ENCODE measurements at places on chromosomes 2 and 18.

DNA sequence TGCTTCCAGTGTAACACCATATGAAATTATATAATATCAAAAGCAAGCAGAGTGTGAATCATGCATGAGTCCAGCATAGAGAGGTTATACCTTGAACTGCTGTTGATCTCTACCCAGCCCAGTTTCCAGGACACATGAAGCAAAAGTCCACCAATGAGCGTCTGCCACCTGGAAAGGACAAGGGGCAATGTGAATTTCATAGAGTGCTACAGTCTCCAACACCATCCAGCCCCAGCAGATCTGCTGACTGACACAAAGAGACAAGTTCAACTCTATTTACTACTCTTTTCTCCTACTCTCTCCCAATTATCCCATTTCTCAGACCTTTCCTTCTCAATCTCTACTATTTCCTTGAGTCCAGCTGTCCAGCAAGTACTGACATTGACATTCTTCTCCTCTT is 31.8 kb upstream of the RIOK3 start:
- no peak for DNase-seq

GRCh38 chr2:194610297-194610696 is 1046.7 kb upstream of the SLC39A10 start:
- no peak for DNase-seq

DNA sequence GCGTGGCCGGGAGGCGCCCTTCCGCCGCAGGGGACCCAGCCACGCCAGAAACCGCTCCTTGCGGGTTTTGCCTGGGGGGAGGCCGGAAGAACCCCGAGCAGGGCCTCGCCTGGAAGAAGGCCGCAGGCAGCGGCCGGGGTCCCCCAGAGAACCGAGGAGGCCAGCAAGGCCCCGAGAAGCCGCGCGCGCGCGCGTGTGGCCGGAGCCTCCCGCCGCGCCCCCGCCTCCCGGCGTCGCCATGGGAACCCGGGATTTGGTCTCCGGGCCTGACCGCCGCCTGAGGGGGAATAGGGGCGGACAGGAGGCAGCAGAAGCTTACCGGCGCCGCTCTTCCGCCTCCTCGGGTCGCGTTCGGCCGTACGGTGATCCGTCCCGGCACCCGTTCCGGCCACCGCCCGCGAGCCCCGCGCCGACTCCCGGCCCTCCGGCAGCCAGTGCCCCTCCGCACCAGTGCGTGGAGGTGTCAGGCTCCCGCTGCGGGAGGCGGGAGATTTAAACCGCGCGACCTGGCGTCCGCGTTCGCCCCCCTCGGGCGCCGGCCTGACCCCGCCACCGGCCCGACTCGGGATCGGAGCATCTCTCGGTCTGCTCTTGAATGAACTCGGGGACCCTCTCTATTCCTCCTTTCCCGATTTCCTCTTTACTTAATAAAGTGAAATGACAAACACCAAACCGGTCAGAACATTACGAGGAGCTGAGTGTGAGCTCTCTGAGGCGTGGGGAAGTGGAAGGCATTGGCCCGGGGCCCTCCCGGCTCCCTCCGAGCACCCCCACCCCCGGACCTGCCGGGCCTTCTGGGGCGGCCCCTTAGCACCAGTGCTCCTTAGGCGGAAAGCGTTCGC is at the start of gene ICA1L:
Gene ICA1L, minus strand, starts transcription at position 467 of the 842 bp plus-strand sequence. CDS start 42,757 bp downstream, outside the sequence.
- peak; percentile 62 for DNase-seq

- no peak for DNase-seq
These were observed 14.0 kb upstream of the BIRC6 start for GRCh38 chr2:32342801-32343200.

DNA sequence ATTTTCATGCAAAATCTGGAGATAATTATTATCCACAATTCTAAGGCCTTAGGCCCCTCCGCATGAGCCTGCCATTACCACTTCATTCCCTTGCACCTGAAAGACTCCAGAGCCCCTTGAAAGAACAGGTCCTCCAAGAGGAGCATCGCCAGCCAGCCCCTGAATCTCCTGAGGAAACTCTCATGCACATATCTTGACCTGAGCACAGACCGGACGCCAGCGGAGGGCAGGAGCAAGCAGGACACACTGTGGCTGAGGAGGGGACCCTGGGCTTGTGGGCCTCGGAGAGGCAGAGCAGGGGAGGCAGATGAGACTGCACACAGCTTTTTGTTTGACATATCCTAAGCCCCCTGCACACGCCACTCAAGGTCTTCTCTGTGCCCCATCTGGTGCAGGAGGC is 13.6 kb upstream of the ADNP2 start:
- DNase-seq = no peak

GRCh38 chr2:135473567-135473966 is 57.5 kb downstream of the ZRANB3 start:
- peak; percentile 19 for DNase-seq

- DNase-seq = no peak
These were observed 7.0 kb downstream of the C2orf81 start for GRCh38 chr2:74414441-74414840.

All from stimulated activated CD4-positive, alpha-beta T cell treated with anti-CD3 and anti-CD28 coated beads, Interleukin-2, amount 100 ng/mL, for 24 hours (primary cell).